T-helper 9 cell (primary cell): ENCODE measurements at places on chromosomes 2 and 18.

DNA sequence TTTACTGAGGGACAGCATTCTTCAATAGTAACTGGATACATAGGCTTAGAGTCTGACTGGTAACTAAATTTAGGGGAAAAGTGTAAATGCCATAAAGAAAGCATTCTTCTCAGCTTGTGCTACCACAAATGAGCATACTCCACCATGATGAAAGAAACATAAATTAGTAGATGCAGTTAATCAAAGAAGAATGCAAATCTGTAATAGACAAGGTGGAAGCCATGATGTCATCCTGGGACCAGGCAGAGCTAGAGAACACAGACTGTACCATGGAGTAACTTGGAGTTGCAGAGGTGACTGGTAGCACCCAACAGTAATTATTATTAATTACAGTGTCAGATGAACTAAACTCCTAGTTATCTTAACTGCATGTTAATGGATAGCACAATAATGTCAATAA is 51.7 kb downstream of the RBKS start:
- DNase-seq = no peak

DNA sequence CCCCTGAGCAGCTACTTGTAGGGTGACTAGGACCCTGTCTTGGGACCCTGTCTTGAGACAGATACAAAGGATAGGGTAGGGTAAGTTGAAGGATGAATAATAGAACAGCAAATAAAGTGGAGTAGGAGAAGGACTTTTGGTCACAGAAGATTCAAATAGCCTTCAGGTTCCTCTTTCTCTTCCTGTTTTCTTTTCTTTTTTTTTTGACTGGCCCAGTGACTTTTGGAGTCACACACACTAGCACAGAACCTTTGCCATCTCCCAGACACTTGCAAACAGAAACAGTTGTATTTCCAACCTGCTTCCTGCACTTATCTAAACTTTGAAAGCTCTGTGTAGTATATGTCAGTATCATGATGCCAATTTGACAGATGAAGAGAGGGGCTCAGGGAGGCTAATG is 108.2 kb downstream of the TDRD15 start:
- DNase-seq = no peak

GRCh38 chr2:128464456-128464855 is 145.8 kb upstream of the HS6ST1 start:
- DNase-seq = no peak

DNA sequence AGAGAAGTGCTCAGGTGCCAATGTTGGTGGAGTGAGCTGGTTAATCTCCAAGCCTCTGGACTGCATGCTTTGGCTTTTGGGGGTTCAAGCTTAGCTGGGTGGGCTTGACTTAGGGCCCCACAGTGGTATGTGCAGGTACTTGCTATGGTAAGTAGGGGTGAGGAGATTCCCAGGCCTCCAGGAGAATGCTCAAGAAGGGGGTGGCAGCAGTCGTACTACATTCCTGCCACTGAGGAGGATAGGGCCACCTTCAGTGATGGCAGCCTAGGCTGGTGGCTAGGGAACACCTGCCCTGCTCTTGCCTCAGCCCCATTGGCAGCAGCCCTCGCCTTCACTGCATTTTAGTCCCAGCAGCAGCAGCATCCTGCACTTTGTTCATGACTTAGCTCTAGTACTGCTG is 55.6 kb upstream of the MYL1 start:
- no peak for DNase-seq

DNA sequence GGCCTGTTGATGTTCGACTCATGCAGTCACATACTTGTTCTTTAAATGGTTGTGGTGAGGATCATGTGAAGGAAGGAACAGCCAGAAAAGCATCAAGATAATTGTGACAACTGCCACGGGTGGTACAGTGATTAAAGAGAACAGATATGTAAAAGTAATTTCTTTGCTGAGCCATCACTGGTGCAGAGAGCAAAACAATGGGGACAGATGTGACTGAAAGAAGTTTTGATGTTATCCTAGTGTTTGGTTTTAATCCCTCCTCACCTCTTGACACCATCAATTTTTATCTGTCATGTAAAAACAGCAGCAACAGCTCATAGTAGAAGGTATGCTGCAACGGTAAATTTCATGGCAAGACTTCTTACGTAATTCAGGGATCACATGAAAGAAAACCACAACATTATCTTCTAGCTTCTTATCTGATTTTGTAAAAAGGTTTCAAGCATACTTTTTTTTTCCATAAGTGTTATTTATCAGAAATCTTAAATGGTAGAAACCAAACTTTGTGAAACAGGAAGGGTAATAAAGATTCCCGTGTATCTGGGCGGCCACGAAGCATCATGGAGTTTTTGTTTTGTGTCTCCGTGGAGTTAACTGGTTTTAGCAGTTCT is 65.2 kb downstream of the PLCL1 start:
- no peak for DNase-seq

DNA sequence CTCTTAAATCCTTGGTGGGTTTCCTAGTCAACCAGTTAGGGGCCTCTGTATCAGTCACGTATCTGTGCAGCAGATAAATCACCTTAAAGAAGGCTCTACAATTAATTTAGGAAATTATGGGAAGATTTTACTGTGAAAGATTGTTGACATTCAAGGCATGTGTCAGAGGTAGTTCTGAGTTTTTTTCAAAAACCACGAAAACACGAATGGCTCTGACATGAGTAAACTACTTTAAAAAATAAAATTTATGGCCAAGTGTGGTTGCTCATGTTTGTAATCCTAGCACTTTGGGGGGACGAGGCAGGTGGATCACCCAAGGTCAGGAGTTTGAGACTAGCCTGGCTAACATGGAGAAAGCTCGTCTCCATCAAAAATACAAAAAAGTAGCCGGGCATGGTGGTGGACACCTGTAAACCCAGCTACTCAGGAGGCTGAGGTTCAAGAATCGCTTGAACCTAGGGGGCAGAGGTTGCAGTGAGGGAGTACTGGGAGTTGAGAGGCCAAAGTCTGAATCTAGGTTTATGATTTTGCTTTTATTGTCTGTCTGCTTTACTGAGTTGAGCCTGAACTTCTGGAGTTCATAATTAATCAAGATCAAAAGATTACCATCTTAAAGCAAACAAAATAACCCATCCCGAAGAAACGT is 77.1 kb downstream of the SPRED2 start:
- no peak for DNase-seq

GRCh38 chr18:49730951-49731391 is 82.4 kb downstream of the ACAA2 start:
- no peak for DNase-seq

- no peak for DNase-seq
Observed at GRCh38 chr2:162746310-162746709, 92.3 kb downstream of the KCNH7 start.

GRCh38 chr2:162298669-162299335 is 19.7 kb downstream of the IFIH1 start:
- no peak for DNase-seq

GRCh38 chr18:54675076-54675475 is 84.0 kb downstream of the DYNAP start:
- DNase-seq = no peak

- DNase-seq = no peak
Observed at GRCh38 chr2:207121784-207122183, 44.0 kb downstream of the KLF7 start.

DNA sequence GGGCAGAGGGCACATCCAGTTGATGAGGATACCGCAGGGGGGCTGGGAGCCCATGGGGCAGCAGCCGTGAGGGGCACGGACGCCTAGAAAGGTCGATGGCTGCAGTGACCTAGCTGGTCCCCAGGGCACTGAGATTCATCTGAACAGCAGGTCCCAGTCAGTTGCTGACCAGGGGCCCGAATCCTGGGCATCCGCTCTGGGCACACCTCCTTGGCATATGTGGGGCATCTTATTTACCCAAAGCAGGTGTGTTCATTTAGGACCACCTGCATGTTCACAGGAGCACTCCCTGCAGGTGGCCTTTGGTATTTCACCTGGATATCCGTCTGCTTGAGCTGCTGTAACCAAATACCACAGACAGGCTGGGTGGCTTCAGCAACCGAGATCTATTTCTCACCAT is 72.0 kb upstream of the ODC1 start:
- DNase-seq = no peak

DNA sequence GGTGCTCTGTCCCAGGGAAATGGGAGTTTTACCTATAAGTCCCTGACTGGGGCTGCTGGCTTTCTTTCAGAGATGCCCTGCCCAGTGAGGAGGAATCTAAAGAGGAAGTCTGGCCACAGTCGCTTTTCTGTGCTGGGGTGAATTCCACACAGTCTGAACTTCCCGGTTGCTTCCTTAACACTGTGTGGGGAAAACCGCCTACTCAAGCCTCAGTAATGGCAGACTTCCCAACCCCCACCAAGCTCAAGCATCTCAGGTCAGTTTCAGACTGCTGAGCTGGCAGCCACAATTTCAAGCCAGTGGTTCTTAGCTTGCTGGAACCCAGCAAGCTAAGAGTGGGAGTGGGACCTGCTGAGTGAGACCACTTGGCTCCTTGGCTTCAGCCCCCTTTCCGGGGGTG is 54.9 kb downstream of the NUP35 start:
- no peak for DNase-seq

DNA sequence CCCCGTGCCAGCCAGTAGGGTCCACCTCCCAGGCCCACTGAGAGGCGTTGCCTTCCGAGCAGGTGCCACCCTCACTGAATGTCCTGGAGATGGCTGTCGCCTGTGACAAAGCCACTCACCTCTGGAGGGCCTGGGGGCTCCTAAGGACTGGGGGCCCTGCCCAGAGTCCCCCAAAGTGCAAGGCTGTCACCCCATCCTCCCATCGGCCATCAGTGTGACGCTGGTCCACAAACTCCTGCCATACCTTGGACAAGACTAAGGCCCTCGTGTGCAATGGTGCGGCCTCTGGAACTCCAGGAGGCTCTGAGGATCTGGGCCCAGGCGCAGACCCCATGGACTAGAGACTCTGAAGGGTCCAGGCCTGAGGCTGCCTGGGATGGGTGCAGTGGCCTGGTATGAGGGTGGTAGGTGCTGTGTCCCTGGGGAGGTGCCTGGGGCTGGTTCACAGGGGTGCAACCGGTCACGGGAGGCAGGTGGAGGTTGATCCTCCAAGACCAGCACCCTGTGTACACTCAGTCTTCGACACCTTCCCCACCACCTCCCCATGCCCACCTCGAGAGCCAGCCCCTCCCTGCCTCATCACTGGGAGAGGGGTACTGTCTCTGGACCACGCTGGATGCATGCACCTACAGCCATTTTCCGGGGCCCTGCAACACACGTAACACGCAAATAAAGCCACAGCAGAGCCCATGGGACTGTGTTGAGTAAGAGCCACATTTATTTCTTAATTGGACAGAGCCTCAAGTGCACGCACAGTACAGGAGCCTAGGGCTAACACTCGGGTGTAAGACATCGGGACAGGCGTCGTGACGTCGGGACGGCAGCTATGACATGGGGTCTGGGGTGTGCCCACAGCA is 21.6 kb downstream of the AQP12A start:
- DNase-seq = no peak

GRCh38 chr18:10851824-10852319 is 297.5 kb downstream of the PIEZO2 start:
- DNase-seq = no peak

GRCh38 chr2:55011831-55012671 is 38.2 kb downstream of the RTN4 start:
- no peak for DNase-seq

GRCh38 chr2:174224665-174225288 is 23.6 kb downstream of the OLA1 start:
- DNase-seq = no peak

GRCh38 chr2:70553334-70553583 is 367 bp downstream of the TGFA start:
- no peak for DNase-seq

DNA sequence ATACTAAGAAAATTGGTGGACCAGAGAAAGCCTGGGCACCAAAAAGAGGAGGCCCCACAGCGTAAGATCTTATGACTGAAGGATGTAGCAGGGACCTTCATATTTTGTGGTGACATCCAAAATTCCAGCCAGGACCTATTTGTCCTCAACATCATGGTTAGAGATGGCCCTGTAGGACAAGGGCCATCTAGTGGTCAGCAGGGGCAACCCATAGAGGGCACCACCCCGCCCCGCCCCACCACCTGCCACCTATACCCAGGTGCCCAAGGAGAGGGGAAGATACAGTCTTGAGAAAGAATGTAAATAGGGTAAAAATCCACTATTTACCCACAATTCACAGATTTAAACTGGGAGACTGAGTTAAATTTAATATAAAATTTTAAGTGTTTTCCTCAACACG is 59.6 kb upstream of the TMEM163 start:
- DNase-seq = no peak

DNA sequence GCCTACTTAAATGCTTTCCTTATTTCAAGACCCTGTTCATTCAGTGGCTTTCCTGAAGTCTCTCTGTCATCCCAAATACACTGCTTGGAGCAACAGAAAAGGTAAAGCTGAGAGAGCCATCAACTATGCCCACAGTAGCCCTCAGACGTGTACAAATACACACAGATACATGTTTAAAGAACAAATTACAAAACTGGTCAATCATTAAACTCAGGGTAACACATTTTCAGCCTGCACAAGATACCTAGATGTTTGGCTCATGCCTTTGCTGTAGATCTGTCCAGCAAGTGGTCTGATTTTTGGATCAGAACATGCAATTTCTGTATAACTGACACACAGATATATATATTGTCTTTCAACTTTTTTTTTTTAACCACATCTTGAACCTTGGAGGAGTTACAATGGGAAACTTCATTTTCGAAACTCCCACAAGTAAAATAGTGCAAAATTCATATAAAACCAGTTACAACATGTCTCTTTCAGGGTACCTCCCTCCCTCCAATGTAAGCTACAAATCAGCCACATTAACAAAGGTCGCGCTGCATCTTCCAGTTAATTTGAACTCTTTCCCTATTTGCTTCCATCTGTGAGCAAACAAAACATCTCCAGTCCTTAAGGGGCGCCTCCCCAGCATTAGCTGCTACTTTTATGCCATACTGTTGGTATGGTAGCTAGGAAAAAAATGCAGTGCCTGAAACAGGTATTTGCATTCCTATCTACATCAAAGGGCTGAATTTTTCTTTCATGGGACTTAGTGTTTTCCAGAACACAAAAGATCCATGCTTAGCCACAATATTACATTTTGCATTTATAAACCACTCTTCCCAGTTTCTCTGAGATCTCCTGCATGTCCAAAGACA is 311.9 kb downstream of the NRXN1 start:
- DNase-seq = no peak

GRCh38 chr18:11271954-11272353 is 122.6 kb upstream of the PIEZO2 start:
- DNase-seq = no peak

DNA sequence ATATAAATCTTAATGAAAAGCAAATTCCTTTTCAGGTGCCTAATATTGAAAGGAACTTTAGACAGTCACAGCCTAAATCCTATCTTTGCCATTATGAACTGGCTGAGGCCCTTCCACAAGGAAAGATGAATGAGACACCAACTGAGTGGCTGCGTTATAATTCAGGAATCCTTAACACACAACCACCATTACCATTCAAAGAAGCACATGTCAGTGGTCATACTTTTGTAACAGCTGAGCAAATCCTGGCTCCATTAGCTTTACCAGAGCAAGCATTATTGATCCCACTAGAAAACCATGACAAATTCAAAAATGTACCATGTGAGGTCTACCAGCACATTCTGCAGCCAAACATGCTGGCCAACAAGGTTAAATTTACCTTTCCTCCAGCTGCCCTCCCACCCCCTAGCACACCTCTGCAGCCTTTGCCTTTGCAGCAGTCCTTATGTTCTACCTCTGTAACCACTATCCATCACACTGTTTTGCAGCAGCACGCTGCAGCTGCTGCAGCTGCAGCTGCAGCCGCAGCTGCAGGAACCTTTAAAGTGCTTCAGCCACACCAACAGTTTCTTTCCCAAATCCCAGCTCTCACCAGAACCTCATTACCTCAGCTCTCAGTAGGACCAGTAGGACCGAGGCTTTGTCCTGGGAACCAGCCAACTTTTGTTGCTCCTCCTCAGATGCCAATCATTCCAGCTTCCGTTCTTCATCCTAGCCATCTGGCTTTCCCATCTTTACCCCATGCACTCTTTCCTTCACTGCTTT is 340.1 kb downstream of the ZNF804A start:
- DNase-seq = no peak
